Stimulated activated CD4-positive, alpha-beta T cell treated with anti-CD3 and anti-CD28 coated beads, Interleukin-1b, Interleukin-23, amount 100 ng/mL, for 48 hours (primary cell): ENCODE measurements at places on chromosomes 12 and 14.
A peak's percentile ranks its signal among the peaks of the same experiment; 100 is the strongest.

DNA sequence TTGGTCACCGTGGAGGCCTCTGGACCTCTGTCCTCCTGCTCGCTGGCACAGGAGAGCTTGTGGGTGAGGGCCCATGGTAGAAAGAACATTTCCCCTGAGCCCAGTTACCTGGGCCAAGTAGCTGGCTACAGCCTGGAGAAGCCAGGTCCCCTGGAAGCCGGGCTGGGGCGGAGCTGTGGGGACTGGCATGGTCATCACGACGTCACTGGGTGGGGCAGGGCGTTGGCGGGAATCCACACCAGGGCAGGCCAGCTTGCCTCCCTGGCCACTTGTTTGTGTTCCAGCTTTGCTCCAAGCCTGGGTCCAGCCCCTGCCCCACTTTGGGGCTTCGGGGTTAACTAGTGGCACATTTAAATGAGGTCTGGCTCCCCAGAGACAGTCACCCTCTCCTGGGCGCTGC is 35.0 kb upstream of the SLC24A4 start:
- DNase-seq = no peak

- no peak for DNase-seq
These were observed 182.4 kb downstream of the EGLN3 start for GRCh38 chr14:33768458-33768830.

- DNase-seq = no peak
These were observed 43.9 kb downstream of the EFCAB11 start for GRCh38 chr14:89910691-89911009.

- no peak for DNase-seq
These were observed 268.6 kb upstream of the PWP1 start for GRCh38 chr12:107417004-107417403.

DNA sequence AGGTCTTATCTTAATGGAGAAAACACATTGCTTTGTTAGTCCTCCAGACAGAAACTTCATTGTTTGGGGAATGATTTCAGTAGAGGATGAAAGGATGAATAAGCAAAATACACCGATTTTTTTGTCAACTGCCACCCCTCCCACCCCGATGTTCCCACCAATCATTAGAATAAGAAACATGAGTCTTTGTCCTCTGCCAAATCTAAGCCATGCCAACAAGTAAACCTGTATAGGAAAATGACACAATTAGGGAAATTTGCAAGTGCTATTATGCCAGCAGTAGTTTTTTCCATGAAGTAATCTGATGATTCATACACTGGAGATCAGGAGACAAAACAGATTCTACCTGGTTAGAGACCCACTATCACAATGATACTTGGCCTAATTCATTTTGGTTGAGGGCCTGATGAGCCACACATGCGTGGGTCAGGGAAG is 35.9 kb downstream of the FLRT2 start:
- DNase-seq = no peak

- no peak for DNase-seq
These were observed 23.3 kb downstream of the DMAC2L start for GRCh38 chr14:50335389-50335788.

DNA sequence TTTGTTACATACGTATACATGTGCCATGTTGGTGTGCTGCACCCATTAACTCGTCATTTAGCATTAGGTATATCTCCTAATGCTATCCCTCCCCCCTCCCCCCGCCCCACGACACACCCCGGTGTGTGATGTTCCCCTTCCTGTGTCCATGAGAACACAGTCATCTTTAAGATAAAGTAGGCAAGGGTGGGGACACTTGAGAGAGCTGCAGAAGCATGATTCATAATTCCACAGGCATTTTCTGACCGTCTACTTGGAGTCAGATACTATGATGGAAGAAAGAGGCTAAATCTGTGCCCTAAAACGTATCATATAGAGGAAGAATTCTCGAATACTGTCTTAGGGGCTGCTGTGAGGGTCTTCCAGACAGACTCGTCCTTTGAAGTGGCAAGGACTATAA is 145.9 kb upstream of the VASH1 start:
- DNase-seq = no peak

DNA sequence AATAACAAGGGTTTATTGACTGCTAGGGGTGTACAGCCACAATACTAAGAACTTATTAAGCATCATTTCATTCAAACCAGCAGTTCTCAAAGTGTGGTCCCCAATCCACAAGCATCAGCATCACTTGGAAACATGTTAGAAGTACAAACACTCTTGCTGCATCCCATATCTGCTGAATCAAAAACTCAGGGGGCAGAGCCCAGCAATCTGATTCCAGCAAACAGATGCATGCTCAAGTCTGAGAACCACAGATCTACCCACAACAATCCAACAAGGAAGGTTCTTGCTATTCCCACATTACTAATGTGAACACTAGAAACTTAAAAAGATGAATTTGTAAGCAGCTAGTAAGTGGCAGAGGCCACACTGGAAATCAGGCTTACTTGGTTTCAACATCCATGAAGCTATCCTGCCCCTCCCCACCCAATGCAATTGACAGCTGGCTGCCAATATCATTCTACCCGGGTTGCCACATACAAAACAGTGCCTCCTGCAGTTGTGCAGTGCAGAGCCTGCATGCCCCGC is 6.2 kb downstream of the KRT77 start:
- DNase-seq = no peak

GRCh38 chr12:39620659-39621658 is 1.4 kb upstream of the ABCD2 start:
- DNase-seq = peak; percentile 77

- DNase-seq = no peak
These were observed 80.5 kb upstream of the DACT1 start for GRCh38 chr14:58557242-58557641.

DNA sequence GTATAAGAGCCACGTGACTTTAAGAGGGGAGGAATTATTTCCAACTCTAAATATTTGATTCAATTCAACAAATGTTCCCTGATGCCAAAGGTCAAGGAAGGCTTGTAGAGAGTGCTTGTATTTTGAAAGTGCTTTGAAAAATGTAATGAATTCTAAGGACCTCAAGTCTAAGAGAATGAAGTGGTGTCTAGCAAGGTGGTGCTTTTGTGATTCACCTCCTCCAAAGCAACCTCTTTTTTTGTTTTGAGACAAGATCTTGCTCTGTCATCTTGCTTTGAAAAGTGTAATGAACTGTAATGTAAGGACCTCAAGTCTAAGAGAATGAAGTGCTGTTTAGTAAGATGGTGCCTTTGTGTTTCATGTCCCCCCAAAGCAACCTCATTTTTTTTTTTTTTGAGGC is 13.7 kb downstream of the AK7 start:
- DNase-seq = no peak

DNA sequence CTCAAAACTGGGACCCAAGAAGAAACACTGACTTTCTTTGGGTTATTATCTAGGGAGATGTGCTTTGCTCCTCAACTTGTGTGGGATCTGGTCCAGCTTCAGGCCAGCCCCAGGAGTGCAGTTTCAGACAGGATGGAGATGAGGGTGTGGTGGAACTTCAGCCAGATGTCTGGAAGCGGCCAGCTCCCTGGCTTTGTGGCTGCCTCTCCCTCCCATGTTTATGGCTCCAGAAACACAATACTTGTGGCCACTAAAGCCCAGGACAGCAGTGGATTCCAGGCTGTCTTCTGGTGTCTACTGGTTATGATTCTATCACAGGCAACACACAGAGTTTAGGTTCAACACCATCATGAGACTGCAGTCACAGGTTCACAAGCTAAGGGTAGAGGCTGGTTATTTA is 44.2 kb upstream of the EMP1 start:
- no peak for DNase-seq

- no peak for DNase-seq
These were observed 129.3 kb upstream of the MAP1LC3B2 start for GRCh38 chr12:116429826-116430360.

- DNase-seq = no peak
These were observed 116.3 kb upstream of the PRICKLE1 start for GRCh38 chr12:42705863-42706262.

DNA sequence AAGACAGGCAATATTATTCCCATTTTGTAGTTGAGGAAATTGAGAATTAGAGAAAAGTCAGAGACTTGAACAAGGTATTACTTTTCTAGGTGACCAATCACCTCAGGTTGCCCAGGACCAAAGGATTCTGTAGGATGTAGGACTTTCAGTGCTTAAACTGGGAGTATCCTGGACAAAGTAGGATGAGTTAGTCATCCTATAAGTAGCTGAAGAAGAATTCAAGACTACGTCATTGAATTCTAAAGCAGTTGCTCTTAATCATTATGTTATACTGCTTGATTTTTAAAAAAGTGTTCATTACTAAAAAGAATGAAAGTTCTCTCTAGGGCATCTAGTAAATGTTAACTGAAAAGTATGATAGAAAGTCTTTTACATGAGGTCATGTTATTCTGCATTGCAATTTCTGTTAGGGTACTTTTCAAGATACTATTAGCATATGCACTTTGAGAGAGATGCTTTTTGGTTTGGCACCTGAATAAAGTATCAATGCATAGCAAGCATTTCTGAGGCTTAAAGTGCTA is 101.7 kb downstream of the RTN1 start:
- no peak for DNase-seq

DNA sequence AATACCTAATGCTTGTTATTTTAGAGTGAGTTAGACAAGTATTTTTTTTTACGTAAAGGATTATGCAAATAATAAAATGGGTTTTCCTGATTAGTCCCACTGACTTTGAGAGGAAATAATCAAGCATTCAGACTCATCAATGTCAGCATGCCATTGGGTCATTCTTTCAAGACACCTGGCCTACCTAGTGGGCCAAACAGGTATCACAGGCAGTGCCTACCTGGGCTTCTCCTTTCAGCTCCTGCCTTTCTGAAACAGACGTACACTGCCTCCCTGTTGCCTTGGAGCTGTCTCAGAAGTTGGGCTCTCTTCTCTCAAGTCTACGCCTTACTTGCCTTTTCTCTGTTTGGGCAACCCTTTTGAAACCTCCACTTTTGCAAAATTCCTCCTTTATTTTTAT is 545.6 kb downstream of the SNAPC1 start:
- no peak for DNase-seq

DNA sequence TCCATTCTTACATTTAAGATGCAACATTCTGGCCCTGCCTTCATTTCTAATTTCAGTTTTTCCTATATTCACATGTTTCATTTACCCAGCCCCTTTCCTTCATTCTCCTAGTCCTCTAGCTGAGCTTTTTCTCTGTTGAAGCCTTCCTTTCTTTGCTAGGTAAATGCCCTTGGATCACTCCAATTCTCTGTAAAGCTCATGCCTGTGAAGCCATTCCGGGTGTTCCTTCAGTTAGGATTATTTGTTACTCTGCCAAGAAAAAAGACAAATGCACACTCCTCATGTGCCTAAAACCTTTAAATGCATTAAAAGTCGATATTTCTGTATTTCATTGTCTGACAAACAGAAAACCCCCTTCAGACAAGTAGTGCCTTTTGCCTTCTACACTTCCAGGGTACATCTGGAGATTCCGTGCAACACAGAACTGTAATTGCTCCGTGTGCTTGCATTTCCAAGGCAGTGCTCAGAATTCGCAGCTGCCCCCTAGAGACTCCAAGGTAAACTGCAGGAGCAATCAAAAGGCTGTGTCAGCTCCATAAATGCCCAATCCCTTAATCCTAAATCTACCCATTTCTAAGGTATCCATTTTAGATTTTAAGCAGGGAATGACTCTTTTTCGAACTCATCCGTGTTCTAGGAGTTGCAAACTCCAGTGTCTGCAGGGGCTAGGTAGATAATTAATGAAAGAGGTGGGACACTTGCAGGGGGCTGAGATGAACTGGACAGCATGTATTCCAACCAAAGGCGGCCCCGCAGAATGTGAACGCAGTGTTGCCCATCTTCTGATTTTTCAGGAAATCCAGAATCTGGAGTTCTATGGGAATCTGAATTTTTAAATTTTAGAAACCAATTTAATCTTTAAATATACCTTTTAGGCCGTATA is 320.2 kb downstream of the GRIN2B start:
- peak; percentile 4 for DNase-seq

DNA sequence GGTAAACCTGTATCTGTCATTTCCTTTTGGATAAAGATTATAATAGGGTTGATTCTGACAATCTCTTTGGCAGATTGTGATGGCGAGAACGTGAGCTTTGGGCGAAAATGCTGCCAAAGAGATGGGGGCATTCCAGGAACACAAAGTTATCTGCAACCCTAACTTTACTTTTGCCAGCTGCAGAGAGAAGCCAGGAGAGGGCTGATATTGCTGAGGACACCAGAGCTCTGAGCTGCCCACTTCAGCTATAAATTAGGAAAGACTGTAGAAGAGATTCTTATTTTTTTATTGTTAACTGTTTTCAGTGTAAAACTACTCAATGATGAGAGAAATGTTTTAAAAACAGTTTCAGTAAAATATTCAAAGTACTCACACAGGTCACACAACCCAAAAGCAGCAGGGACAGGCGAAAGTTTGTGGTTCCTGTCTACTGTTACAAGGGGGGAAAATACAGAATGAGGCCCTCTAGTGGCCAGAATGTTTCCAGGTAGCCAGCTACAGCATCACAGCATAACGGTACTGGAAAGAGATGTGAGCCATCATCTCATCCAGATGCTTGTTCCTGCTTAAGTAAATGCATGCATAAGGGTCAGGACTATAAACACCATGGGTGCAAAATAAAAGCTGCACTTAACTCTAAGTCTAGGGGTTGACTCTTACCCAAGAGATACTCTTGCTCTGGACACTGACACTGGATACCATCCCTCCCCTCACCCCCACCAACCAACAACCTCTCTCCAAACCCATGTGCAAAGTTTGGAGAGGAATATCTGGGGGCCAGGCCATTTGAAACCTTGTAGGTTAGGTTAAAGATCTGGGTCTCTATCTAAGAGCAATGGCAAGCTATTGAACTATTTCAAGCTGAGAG is 498.4 kb downstream of the RMST start:
- DNase-seq = no peak

GRCh38 chr14:55706893-55707292 is 126.9 kb downstream of the KTN1 start:
- DNase-seq = no peak

DNA sequence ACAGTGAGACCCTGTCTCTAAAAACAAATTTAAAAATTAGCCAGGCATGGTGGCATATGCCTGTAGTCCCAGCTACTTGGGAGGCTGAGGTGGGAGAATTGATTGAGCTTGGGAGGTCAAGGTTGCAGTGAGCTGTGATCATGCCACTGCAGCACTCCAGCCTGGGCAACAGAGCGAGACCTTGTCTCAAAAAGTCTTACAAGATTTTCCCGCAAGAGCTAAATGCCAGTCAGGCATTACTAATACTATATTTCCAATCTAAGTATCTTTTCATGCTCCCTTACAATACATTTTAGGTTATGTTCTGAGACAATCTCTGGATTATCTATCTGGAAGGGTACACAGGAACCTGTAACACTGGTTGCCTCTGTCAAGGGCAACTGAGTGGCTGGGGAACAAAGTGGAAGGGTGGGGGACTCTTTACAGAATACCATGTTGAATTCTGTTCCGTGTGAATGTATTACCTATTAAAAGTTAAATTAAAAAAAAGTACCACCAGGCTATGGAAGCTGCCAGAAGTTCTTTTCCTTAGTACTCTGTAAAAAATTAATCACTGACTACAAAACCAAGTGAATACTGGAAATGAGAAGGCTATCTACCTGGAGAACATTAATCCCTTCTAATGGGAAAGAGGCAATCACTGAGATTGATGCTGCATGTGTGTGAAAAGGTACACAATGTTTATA is 56.7 kb downstream of the BTBD7 start:
- DNase-seq = no peak
